PC-3 (cell line): ENCODE measurements at places on chromosomes 7 and 10.
A peak's percentile ranks its signal among the peaks of the same experiment; 100 is the strongest.

GRCh38 chr7:120979765-120980499 lies 8.6 kb upstream of the CPED1 start:
- DNase-seq: peak; percentile 40

DNA sequence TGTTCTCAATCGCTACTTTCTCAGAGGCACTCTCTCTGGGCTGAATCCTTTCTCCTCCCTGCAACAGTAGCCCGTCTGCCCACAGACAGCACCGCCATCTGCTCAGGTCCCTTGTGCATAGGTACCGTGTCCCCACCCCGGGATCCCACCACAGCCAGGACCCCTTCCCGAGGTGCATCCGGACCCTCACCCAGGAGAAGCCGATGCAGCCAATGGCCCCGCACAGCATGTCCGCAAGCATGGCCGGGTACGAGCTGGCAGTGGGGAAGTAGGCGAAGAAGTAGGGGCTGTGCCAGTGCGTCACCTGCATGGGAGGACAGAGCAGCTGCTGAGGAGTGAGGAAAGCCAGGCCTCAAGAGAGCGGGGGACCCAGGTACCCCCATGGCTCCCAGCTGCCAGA lies 25.5 kb downstream of the DDC start:
- no peak for DNase-seq

- DNase-seq: no peak
These were observed 10.0 kb upstream of the EMX2 start for GRCh38 chr10:117532451-117533107.

DNA sequence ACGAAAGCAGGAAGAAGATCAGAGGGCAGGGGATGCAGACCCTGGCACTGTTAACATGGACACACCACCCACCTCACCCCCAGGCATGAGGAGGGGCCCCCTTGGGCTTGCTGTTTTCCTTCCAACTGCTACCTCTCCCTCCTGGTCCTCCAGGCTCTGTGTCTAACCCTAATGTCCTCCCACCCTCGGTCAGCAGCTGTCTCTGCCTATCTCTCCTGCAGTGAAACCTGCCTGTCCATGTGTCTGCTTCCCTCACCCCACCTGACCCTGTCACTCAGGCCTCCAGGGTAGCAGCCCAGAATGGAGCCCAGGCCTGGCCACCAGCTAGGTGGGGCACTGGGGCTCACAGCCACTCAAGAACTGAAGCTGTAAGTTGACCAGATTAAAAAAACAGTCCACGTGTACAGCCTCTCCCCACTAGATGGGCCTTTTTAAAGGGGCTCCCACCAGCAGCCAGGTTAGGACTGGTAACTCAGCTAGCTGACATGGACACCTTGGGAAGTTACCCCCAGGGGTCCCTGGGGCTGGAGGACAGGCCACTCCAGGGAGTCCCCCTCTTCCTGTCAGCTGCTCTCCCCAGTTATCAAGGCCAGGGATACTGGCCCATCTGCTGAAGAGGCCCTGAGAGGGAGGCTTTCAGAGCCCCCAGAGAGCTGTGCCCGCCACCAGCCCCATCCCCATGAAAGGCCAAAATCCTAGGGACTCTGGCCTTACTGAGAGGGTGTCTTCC lies 1.5 kb downstream of the SMARCD3 start:
- no peak for DNase-seq

GRCh38 chr7:64908358-64908757 lies 5.3 kb downstream of the ZNF273 start:
- no peak for DNase-seq

DNA sequence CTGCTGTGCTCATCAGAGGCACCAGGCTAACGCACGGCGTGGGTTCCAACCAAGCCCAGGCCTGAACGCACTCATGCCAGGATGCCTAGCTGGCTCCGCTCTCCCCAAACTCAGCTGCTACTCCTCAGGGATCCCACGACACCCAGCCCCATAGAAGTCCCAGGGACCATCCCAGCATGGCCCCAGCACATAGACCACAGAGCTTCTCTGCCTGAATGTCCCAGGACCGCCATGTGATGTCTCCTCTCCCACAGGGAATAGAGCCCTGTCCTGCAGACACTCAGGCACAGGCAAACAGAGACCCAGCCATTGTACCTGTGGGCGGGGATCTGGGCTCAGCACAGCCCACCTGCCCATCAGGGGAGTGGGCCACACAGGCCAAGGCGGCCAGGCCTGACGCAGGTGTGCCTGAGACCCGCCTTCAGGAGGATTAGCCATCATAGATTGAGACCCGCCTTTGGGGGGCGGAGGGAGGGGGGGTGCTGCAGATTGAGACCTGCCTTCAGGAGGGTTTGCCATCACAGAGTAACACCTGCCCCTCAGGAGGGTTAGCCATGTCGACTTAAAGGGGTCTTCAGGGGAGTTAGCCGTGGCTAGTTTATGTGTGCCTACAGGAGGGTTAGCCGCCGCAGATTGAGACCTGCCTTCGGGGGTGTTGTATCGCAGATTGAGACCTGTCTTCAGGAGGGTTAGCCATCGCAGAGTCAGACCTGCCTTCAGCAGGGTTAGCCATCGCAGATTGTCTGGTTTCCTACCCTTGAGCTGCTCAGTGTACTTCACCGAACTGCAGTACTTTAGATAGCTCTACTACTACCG lies 29.0 kb downstream of the RASGEF1A start:
- DNase-seq: no peak

- no peak for DNase-seq
These were observed 84.4 kb downstream of the OTUD1 start for GRCh38 chr10:23523251-23523650.

DNA sequence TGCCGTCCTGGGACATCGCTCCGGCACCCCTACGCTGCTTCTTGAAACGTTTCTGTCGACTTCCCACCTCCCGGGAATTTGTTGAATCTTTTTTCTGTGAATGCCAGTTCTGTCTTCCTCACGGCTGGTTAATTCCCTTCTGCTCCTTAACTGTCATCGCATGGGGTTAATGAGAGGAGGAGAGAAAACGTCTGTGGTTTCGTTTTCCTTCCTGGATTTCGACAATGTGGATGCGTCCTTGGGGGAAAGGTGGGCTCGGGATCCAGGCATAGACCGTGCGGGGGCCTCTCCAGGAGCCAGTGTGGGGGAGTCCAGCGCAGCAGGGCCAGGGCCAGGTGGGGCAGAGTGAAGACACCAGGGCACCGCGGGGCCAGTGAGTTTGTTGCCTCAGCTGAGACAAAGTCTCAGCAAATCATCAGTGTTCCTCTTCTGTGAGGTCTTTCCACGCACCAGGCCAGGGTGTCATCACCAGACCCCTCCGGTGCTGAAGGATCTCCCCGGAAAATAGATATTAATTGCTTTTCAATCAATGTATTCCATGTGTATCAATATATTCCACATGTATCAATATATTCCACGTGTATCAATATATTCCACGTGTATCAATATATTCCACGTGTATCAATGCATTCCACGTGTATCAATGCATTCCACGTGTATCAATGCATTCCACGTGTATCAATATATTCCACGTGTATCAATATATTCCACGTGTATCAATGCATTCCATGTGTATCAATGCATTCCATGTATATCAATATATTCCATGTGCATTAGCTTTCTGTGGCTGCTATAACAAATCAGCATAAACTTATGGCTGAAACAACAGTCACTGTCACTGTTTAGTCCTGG lies 33.7 kb upstream of the CFAP46 start:
- no peak for DNase-seq

DNA sequence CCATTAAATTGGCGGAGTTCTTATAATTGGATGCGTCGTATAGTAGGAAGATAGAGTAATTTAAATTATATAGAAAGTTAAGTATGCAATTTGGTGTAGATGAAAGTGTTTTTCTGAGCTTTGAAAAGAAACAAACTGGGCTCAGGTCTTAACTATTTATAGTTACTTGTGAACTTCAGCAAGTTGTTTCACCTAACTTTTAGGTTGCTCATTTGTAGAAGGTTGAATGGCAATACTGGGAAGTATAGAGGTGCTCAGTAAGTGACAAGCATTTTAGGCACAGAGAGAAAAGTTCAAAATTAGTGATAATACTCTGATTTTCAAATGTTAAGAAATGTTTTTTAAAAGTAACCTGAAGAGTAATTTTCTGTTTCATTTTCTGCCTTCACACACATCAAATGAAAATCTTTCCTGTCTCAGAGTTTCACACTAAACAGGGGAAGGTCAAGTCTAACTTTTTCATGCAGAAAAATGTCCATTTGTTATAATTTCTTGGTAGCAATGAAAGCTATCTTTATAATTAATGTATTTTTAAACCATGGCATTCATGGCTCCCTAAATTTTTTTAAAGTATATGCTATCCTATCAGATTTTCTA lies 146.5 kb downstream of the PHF14 start:
- no peak for DNase-seq

GRCh38 chr10:5871596-5871995 lies 18.1 kb downstream of the ANKRD16 start:
- DNase-seq: peak; percentile 49

DNA sequence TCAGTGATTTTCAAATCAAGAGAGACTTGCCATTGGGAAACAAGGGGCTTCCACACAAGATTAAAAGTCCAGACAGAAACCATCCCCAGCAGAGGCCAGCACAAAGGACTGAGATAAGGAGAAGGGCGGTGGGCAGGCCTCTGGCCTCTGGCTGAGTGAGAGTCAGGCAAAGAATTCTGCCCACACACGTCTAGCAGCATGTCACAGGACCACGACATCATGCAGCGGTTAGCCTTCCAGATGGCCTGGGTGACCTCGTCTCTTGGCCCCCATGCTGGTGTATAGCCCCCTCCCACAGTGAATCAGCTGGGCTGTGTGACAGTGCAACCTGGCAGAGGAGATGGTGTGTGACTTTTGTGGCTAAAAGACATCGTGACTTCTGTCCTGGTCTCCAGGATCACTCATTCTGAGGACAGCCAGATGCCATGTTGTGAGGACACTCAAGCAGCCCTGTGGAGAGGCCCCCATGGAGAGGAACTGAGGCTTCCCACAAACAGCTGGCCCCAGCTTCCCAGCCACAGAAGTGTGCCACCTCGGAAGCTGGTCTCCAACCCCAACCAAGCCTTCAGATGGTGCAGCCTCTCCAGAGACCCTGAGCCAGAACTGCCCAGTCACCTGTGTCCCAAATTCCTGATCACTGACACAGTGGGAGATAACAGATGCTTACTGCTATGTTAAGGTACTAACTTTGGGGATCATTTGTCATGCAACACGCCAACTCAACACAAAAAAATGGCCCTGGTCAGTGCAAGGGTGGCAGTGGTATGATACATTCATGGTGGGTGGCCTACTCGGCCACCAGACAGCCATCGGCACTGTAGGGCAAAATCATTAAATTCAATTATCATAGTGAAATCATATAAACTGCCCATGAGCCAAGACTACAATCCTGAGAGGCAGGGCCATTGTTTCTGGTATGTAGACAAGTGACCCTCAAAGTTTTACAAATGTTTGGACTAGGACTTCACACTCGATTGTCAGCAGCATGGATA lies 73.2 kb downstream of the TNS3 start:
- DNase-seq: peak; percentile 12

GRCh38 chr7:54831644-54832095 lies 72.7 kb upstream of the SEC61G start:
- peak; percentile 95 for DNase-seq
